Activated naive CD8-positive, alpha-beta T cell treated with anti-CD3 and anti-CD28 coated beads, Interleukin-2, amount 50 U/mL, for 24 hours (primary cell): ENCODE measurements at places on chromosomes 5 and 9.

- no peak for DNase-seq
- no peak overlapping the region for H3K27ac ChIP-seq
- H3K4me1 ChIP-seq: peaks cover 3% of the 10 kb centered on the region
- no peaks in the 10 kb centered on the region for H3K27me3 ChIP-seq
- H3K36me3 ChIP-seq: peaks cover 3% of the 10 kb centered on the region
Observed at GRCh38 chr9:96348261-96348660, 35.2 kb downstream of the SLC35D2 start.

GRCh38 chr9:100473276-100474081, 530 bp downstream of the TMEFF1 start:
- no peaks in the 10 kb centered on the region for H3K36me3 ChIP-seq
- peak overlapping the region; percentile 62 for H3K4me3 ChIP-seq
- H3K27me3 ChIP-seq: peaks cover 27% of the 10 kb centered on the region
- peaks cover 5% of the 10 kb centered on the region for H3K4me1 ChIP-seq
- peak; percentile 37 for DNase-seq

DNA sequence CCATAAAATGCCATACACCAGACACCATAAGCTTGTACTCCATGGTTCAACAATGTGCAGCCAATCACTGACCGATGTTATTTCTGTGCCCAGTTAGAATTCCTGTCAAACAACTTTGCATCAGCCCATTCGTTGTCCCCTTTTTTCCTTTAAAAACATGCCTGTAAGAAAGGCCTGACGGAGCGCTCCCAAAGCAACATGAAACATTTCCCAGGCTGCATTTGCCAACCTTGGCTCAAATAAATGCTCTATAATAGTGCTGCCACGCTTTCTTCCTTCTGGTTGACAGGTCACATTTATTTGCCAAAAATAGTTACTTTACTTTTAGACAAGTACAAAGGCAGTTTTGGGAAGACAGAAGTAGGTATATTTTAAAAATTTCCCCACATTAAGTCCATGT, 735.6 kb upstream of the PTPRD start:
- no peaks in the 10 kb centered on the region for H3K36me3 ChIP-seq
- no peak for DNase-seq
- no peaks in the 10 kb centered on the region for H3K4me1 ChIP-seq
- H3K27ac ChIP-seq: no peak overlapping the region
- H3K4me3 ChIP-seq: no peak overlapping the region
- H3K27me3 ChIP-seq: no peaks in the 10 kb centered on the region

GRCh38 chr5:143398053-143398355, 5.5 kb downstream of the NR3C1 start:
- no peak overlapping the region for H3K27ac ChIP-seq
- peaks cover 84% of the 10 kb centered on the region for H3K4me1 ChIP-seq
- H3K4me3 ChIP-seq: peak overlapping the region; percentile 91
- no peak for DNase-seq
- no peaks in the 10 kb centered on the region for H3K27me3 ChIP-seq

- no peak overlapping the region for H3K27ac ChIP-seq
- DNase-seq: no peak
- H3K27me3 ChIP-seq: no peaks in the 10 kb centered on the region
- no peaks in the 10 kb centered on the region for H3K4me1 ChIP-seq
- no peak overlapping the region for H3K4me3 ChIP-seq
- peaks cover 28% of the 10 kb centered on the region for H3K36me3 ChIP-seq
Observed at GRCh38 chr5:115895821-115896220, 54.1 kb downstream of the AP3S1 start.

DNA sequence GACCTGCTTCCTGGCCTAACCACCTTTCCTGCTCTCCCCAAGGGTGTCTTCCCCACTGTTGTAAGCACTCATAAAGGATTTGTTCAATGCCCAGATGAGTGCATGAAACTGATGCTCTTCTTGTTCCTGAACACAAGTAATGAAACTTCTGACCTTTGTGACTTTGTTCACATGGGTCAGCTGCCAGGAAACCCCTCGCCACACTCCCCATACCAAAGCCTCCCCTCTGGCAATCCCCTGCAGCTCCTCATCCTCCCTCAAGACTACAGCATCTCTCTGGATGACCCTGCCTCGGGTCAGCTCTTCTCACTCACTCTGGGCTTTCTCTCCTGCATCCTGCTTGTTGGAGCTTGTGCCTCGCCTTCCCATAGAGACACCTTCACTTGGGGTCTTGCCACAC, 72.2 kb upstream of the SPTLC1 start:
- H3K27me3 ChIP-seq: peaks cover 6% of the 10 kb centered on the region
- DNase-seq: no peak
- no peaks in the 10 kb centered on the region for H3K4me1 ChIP-seq
- H3K27ac ChIP-seq: no peak overlapping the region
- no peak overlapping the region for H3K4me3 ChIP-seq
- H3K36me3 ChIP-seq: no peaks in the 10 kb centered on the region

DNA sequence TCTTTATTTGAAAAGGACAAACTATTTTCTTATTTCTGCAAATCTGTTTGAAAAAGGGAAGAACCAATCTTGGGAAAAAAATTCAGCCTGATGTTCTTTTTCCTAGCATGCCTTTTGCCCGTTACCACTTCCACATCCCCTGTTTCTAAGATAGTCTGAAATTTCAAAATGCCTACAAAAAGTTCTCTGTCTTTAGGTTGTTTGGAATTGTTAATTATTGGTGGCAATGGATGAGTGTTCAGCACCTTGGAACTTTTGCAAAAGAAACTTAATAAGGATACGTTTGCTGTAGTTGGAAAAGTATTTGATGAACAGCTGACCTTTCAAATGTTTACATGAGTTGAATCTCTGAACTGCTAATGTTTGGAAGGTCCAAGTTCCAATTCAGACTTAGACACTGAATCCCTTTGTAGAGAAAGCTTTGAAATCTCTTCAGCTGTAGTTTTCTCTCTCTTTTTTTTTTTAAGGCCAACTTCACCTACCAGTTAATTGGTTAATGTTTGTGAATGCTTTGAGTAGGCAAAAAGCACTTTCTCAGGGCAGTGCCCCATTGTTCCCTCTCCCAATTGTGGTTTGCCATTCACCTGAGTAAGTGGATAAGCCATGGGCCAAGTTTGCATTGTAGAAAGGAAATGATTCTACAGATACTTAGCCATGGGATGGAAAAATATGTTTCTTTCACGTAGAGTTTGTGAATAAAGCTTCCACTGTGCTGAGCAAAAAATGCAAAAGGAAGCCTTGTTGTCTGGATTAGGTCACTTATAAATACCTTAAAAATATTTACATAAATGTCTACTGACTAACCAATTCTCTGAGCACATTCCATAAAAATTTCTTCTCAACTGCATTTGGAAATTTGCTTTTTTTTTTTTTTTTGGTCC, 156.4 kb upstream of the ELL2 start:
- peaks cover 21% of the 10 kb centered on the region for H3K4me1 ChIP-seq
- peaks cover 15% of the 10 kb centered on the region for H3K27me3 ChIP-seq
- H3K27ac ChIP-seq: no peak overlapping the region
- H3K4me3 ChIP-seq: no peak overlapping the region
- no peaks in the 10 kb centered on the region for H3K36me3 ChIP-seq
- DNase-seq: no peak

DNA sequence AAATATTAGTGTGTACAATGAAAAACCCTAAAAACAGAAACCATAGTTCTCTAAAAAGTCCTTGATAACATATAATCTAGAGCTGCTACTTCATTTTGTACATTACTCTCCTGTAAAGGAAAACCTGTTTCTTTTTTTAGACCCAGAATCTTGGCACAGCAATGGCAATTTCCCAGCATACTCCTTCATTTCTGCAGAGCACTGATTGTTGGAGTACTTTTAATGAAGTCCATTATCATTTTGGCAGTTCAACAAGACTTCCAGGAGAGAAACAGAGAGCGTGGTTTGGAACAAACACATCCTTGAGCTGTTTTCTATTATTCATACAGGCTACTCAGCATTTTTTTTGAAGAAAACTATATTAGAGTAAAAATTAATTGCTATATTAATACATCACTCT, 22.7 kb upstream of the MROH2B start:
- H3K4me1 ChIP-seq: no peaks in the 10 kb centered on the region
- no peaks in the 10 kb centered on the region for H3K36me3 ChIP-seq
- DNase-seq: no peak
- no peak overlapping the region for H3K27ac ChIP-seq
- no peaks in the 10 kb centered on the region for H3K27me3 ChIP-seq
- H3K4me3 ChIP-seq: no peak overlapping the region

DNA sequence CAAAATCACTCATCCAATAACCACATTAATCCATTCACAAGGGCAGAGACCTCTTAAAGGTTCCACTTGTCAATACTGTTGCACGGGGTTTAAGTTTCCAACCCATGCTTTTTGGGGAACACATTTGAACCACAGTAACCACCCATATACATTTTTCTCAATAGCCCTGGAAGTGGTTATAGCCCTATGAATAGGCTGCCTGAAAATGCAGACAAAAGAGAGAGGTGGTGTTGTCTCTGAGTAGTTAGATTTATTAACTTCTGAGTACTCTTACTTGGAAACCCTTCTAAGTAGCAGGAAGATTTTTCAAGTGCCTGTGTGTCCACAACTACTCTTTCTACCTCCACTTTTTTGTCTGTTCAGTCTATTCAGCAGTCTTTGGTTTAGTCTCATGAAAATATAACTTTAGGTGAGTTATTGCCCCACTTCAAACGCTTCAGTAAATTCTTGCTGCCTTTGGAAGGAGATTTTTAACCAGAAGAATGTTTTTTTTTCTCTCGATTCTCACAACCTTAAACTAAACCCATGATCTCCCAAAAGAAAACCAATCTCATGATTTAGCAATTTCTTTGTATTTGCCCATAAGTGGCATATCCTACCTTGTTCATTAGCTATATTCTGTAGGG, 42.6 kb downstream of the ARHGEF28 start:
- H3K36me3 ChIP-seq: no peaks in the 10 kb centered on the region
- no peaks in the 10 kb centered on the region for H3K4me1 ChIP-seq
- no peak overlapping the region for H3K4me3 ChIP-seq
- DNase-seq: no peak

- no peaks in the 10 kb centered on the region for H3K4me1 ChIP-seq
- H3K36me3 ChIP-seq: no peaks in the 10 kb centered on the region
- no peak overlapping the region for H3K4me3 ChIP-seq
- no peak for DNase-seq
- H3K27ac ChIP-seq: no peak overlapping the region
Observed at GRCh38 chr9:69768716-69769115, 8.9 kb upstream of the PTAR1 start.

GRCh38 chr9:132410642-132411041, 631 bp downstream of the CFAP77 start:
- H3K4me3 ChIP-seq: peak overlapping the region; percentile 65
- peak; percentile 23 for DNase-seq
- H3K27ac ChIP-seq: no peak overlapping the region
- H3K36me3 ChIP-seq: peaks cover 5% of the 10 kb centered on the region
- H3K4me1 ChIP-seq: peaks cover 38% of the 10 kb centered on the region
- H3K27me3 ChIP-seq: peaks cover 44% of the 10 kb centered on the region

DNA sequence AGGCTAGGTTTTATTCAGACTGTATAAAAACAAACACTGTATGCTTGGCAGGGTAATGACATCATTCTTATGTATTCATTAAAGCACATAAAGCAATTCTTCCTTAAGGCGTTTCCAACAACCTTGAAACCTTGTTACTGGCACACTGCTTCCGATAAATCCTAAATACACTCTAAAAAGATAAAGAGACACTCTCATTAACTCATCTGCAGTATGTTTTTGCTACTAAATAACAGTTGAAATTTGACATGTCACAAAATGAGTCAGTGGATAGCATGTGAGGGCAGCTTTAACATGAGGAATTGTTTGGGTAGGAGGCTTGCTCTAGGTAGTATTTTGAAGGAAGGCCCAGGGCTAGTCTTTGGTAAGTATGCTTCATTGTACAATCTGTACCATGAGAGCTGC, 13.7 kb downstream of the YIPF5 start:
- H3K4me3 ChIP-seq: no peak overlapping the region
- DNase-seq: no peak

- H3K4me1 ChIP-seq: peaks cover 52% of the 10 kb centered on the region
- peak overlapping the region; percentile 91 for H3K4me3 ChIP-seq
- no peaks in the 10 kb centered on the region for H3K27me3 ChIP-seq
- DNase-seq: peak; percentile 64
- peak overlapping the region; percentile 93 for H3K27ac ChIP-seq
Observed at GRCh38 chr9:2015581-2016407, 647 bp downstream of the SMARCA2 start.

GRCh38 chr5:109750463-109750862, 60.7 kb downstream of the MAN2A1 start:
- H3K4me1 ChIP-seq: peaks cover 40% of the 10 kb centered on the region
- H3K36me3 ChIP-seq: peaks cover 27% of the 10 kb centered on the region
- H3K27me3 ChIP-seq: no peaks in the 10 kb centered on the region
- H3K27ac ChIP-seq: no peak overlapping the region

DNA sequence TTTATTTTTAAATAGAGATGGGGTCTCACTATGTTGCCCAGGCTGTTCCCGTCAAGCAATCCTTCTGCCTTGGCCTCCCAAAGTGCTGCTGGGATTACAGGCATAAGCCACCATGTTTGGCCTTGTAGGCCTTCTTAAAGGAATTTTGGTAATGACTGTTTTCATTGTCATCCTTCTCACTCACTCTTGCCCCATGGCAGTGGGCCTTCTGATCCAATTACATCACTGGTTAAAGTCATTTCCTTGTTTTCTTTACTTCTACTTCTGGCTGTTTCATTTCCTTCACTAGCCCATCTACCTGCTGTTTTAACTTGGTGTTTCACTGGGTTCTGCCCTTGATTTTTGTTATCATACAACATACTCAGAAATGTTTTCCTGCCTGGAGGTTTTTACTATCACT, 20.1 kb upstream of the NIM1K start:
- no peak overlapping the region for H3K4me3 ChIP-seq
- no peak overlapping the region for H3K27ac ChIP-seq
- no peaks in the 10 kb centered on the region for H3K4me1 ChIP-seq
- peaks cover 49% of the 10 kb centered on the region for H3K36me3 ChIP-seq

DNA sequence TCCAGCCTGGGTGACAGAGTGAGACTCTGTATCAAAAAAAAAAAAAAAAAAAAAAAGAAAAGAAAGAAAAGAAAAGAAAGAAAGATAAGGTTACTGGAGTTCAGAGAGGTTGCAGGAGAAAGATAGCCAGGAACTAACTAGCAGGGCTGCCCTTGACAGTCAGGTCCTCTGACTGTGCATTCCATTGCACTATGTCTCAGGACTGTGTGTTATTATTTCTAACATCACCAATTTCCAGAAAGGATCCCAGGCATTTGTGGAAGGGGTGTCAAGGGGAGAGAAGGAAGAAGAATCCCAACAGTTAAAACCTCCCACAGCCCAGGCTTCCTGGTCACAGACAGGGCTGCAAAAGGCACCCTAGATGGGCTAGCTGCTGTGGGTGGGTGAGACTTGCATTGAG, 25.1 kb downstream of the KLF4 start:
- H3K27me3 ChIP-seq: peaks cover 37% of the 10 kb centered on the region
- H3K27ac ChIP-seq: no peak overlapping the region
- H3K4me3 ChIP-seq: no peak overlapping the region
- no peak for DNase-seq

- no peaks in the 10 kb centered on the region for H3K36me3 ChIP-seq
- no peaks in the 10 kb centered on the region for H3K4me1 ChIP-seq
- H3K27me3 ChIP-seq: peaks cover 7% of the 10 kb centered on the region
- DNase-seq: no peak
- no peak overlapping the region for H3K27ac ChIP-seq
Observed at GRCh38 chr9:75615284-75615683, 275.2 kb upstream of the PCSK5 start.

- no peak for DNase-seq
- H3K4me1 ChIP-seq: peaks cover 6% of the 10 kb centered on the region
- no peak overlapping the region for H3K4me3 ChIP-seq
- H3K27me3 ChIP-seq: peaks cover 44% of the 10 kb centered on the region
- no peak overlapping the region for H3K27ac ChIP-seq
Observed at GRCh38 chr9:85524531-85524930, 217.2 kb downstream of the AGTPBP1 start.

GRCh38 chr9:75788006-75788634, 102.4 kb upstream of the PCSK5 start:
- peaks cover 4% of the 10 kb centered on the region for H3K27me3 ChIP-seq
- no peaks in the 10 kb centered on the region for H3K36me3 ChIP-seq
- no peak overlapping the region for H3K4me3 ChIP-seq
- no peak overlapping the region for H3K27ac ChIP-seq
- DNase-seq: no peak
